ENCODE measurements at places on chromosomes 16 and 17.

DNA sequence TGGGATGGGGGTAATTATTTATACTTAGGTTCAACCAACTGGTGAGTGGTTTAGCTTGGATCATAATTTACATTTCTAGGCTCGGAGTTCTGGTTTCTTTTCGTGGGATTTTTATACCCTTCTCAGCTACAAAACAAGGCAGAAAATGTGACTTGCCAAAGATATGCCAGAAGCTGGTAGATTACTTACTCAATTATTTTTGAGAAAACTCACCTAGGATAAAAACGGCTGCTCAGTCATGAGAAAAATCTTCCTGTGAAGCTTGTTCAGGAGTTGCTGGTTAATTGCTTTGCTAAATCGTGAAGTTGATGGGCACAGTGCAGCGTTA, 1.1 kb downstream of the NDEL1 start:
- no peak for DNase-seq

GRCh38 chr17:18951941-18952842, at the start of gene SLC5A10:
SLC5A10 (plus strand) TSS chr17:18952165; CDS start chr17:18952206, 41 bp downstream.
- DNase-seq = no peak

GRCh38 chr17:6787081-6787693, 11.2 kb downstream of the FBXO39 start:
- no peak for DNase-seq

GRCh38 chr17:9239793-9240658, 218.7 kb downstream of the NTN1 start:
- peak; percentile 51 for DNase-seq

DNA sequence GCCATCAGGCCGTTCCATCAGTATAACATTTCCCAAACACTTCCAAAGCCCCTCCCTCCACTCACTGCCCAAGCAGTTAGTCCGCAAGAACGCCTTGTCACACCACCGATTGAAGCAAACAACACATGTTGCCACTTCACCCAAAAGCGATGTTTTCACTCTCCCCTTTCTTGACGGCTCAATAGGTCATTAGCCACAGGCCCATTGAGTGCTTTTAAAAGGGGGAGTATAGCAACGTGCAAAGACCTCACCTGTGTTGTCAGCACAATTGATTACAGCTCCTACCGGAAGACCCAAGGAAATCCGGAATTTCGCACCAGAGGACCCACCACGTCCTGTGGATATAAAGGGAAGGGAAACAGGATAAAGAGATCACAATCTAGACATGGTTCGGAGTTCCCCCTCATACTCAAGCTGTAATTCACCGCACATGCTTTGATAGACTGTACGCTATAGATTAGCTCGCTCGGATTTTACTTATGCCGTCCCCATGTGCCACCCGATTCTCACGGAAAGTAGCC, 690 bp downstream of the RPL23 start:
- no peak for DNase-seq

DNA sequence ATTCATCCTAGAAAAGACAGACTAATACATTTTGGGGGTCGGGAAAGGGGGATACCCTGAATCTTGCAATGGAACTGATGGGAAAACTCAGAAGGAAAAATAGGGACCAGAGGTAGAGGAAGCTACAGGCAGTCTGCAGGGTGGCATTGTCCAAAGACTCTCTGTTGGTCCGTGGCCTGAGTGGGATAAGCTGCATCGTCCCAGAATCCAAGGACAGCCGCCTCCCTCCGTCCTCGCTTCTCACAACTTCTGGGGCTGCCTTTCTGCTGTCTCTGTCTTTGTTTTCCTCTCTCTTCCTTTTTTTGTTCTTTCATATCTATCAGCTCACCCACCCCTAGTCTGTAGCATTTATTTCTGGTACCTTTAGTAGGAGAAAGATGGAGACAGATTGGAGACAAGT, 1052.6 kb upstream of the RBFOX1 start:
- DNase-seq = no peak

- no peak for DNase-seq
Observed at GRCh38 chr17:17820463-17821158, 16.2 kb downstream of the SREBF1 start.

DNA sequence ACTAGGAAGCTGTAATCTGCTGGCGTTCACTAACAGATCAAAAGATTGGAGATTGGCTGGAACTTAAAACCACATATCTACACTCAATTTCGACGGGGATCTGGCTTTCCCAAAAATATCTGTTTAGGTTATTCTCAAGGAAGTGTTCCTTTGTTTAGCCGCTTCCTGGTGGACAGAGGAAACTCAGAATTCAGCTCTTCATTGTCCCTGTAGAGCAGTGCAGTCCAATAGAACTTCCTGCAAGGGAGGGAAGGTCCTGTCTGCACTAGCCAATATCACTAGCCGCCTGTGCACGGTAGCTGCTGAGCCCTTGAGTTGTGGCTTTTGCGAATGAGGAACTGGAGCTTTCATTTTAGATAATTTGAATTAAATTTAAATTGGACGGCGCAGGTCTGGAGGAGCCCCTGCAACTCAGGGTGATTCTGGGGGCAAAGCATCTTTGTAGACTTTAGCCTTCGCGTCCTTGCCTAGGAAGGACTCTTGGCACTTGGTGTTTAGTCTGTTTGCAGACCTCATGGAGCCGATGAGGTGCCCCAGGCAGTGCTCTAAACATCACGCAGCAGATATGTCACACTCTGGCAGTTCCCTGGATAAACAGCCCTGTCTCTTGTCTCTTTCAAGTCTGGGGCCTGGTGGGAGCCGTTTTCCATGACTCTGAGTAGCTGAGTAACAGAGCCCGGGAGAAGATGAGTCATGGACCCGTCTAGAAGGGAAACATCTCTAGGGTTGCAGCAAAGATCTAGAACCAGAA, 122.2 kb downstream of the CCDC182 start:
- no peak for DNase-seq

- peak; percentile 93 for DNase-seq
Observed at GRCh38 chr17:59154721-59155438, at the start of gene SKA2. SKA2 (minus strand) TSS chr17:59155186; CDS start chr17:59155163, 23 bp downstream.

DNA sequence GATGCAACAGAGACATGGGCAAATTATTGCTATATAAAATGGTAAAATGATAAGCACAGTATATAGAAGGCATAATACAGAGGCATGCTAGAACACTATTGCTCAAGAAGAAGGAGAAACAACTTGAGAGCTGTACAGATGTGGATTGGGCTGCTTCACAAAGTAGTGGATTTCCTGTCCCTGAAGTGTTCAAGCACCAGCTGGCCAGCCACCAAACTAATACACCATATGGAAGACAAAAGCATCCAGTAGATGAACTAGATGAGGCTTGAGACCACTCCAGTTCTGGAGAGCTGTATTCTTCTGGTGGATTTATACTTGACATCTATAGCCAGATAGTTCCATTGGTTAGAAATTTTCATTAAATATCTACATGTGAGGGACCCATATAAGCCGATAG, 134.1 kb upstream of the GNAO1 start:
- no peak for DNase-seq

- no peak for DNase-seq
Observed at GRCh38 chr17:72122765-72123529, 2.1 kb downstream of the SOX9 start.

GRCh38 chr16:19085679-19086200, 18.3 kb downstream of the COQ7 start:
- no peak for DNase-seq

GRCh38 chr17:37019741-37020129, 71.0 kb downstream of the AATF start:
- DNase-seq = no peak

GRCh38 chr16:85265810-85266209, 153.5 kb upstream of the CIBAR2 start:
- no peak for DNase-seq

- no peak for DNase-seq
Observed at GRCh38 chr16:14302399-14303181, 231.5 kb downstream of the MRTFB start.

DNA sequence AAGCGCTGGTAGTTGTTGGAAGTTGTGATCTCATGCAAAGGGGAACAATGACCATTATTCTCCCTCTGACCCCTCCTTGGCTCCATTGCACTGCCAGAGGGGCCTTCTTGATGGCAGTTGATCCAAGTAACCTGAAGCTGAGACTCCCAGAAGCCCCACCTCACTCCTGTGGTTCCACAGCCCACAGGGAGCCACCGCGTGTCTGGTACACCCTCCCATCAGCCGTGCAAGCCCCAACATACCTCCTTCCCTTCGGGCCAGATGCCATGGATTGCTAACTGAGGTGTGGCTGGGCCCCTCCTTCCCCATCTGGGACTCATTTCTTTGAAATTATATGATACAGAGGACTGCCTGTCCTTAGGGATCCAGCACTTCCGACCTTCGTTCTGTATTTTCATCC, 17.8 kb downstream of the SAP30BP start:
- no peak for DNase-seq

- no peak for DNase-seq
Observed at GRCh38 chr17:689556-690275, 24.9 kb downstream of the VPS53 start.

- no peak for DNase-seq
Observed at GRCh38 chr16:11674001-11674817, 6.0 kb downstream of the SNN start.

DNA sequence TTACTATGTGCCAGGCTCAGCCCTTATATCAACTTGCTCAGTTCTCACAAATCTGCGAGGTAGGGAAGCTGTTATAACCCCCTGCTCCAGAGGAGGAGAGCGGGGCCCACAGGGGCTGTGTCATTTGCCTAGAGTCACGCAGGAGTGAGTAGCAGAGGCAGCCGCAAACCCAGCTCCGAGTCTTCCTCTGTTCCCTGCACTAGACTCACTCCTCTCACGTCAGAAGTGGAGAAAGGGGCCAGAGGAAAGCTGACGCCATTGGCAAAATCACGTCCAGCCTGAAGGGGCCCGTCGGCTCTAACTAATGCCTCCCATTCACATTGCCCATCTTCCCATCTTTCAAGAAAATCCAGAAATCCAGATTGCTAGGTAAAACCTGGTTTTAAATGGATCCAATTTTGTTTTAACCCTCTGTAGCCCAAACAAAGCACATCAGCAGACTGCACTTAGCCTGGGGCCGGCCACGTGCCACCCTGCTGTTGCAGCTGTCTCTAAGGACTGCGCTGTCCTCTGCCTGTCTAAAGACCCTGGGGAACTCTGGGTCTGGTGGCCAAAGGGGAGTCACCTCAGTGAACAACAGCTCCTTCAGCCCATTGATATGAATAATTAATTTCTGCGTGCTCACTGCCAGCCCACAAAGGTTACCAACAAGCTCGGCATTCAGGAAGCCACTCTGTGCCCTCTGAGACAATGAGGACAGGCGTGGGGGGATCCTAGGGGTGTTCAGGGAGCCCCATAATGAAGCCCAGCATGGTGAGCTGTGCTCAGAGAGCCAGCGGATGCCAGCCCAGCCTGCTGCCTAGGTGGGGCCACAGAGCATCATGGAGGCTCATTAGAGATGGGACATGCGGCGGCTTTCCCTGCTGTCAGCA, 36.7 kb upstream of the ABR start:
- DNase-seq = no peak

DNA sequence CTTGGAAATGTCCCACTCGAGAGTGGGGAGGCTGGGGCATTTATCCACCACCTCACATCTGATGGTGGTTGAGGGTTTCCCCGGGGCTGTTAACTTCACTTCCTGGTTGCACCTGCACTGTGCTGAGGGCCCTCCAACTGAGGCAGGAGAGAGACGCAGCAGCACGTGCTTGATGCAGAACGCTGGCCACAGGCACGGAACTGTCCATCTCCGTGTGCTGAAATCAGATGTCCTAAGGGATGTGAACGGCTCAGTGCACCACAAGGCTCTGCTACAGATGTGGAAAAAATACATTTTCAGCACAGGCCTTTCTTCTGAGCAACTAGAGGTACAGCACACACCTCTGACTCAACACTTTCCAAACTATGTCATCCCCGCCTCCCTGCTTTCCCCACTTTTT, 114.8 kb upstream of the C16orf82 start:
- DNase-seq = no peak

GRCh38 chr17:83195330-83196023, 116.1 kb downstream of the METRNL start:
- no peak for DNase-seq

DNA sequence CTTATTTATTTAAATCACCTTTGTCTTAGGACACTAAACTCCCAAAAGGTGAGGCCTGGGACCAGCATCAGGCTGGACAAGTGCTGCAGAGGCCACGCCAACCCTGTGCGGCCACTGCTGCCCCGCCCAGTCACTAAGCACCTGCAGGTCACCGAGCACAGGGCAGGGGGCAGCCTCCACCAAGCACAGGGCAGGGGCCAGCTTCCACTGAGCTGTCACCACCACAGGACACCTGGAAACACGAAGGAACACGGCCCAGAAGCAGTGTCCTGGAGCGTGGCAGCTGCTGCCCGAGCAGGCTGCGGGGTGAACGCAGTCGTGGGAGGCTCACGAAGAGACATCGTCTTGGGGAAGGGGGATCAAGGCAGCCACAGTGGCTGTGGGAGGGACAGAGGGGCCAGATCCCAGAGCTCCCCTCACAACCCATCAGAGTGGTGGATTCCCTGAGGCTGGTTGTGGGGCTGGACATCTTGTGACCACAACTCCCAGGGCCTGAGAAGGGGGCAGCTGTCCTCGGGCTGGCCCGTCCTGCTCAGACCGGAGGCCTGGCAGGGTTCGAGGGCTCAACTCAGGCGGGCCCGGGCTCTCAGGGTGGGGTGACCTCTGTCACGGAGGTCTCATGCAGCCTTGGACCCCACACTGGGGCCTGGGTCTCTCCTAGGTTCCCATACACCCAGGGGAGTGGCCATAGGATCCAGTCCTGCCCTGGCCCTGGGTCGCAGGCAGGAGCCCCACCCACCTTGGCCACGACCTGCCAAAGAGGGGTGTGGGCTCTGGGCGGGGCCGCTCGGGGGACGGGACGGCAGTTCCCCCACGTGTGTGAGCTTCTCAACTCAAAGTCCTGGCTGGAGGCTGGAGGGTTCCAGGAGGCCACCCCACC, 18.7 kb downstream of the RAB40B start:
- DNase-seq = no peak

DNA sequence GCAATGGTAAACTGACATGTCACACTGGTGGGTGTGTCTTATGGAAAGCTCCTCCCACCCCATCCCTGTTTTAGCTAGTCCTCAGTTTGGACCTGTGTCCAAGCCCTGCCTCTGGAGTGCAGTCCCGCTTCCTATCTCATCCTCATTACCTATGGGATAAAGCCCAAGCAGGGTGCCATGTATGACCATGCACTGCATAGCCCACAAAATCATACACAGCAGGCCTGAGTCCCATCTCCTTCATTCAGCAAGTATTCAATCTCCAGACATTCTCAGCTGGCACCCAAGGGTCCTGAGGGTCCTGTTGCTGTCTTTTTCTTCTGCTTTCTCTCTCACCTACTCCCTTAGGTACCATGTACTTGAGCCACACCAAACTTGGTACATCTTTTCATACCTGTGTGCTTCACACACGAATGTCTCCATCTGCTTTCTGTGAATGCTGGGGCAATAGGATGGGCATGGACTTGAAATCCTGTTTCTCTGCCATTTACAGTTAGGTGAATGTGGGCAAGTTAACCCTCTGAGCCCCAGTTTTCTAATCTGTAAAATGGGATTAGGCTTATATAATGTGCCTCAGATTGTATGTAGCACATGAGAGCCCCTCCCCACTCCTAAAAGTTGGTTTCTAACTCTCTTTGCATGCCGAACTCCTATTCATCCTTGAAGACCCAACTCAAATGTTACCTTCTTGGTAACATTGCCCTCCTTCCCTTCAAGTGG, 28.5 kb downstream of the TNS4 start:
- no peak for DNase-seq

GRCh38 chr16:28882551-28883160, 4.4 kb downstream of the ATP2A1 start:
- no peak for DNase-seq
